ENCODE measurements at places on chromosomes 1 and 21.

DNA sequence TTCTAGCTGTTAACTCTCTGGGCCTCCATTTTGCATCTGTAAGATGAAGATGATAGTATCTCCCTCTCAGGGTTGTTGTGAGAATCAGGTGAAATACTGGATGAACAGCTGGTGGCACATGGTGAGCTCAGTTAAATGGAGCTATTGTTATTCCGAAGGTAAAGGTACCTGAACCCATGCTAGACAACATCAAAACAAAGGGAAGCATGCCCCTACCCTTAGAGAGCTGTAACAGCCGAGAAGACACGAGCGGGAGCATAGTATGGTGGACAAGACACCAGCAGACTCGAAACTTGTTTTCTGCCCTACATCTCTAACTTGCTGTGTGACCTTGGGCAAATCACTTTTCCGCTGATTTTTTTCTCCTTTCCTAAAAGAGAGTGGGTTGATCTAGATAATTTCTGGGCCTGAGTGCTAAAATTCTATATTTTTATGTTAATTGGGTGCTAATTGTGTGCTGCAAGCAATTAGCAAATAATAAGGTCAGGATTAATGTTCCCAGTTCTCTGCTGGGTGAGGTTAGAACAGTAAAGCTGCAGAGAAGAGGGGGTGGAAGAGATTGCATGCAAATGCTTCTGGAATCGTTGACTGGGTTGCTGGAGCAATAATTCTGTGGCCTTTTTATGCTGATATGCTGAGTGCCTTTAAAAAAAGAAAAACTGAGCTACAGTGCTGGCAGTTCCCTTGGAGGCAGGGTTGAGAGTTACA is 10.8 kb downstream of the TMEM200B start:
- no peak for DNase-seq

- DNase-seq = no peak
These were observed 95.7 kb upstream of the GCLM start for GRCh38 chr1:94004924-94005323.

DNA sequence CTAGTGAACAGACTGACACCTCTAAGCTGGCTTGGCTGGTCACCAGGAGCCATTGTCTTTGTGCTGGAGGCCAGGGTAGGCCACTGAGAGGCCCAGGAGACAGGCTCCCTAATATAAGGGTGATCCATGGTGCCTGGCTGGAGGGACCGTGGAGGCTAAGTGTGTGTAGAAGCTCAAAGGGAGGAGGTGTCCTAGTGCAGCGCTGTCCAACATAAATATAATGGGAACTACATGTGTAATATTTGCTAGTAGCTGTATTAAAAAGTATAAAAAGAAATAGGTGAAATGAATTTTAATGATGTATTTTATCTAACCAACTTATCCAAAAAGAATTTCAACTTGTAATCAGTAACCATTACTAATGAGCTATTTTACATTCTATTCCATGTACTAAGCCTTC is 35.0 kb downstream of the SOX13 start:
- no peak for DNase-seq

DNA sequence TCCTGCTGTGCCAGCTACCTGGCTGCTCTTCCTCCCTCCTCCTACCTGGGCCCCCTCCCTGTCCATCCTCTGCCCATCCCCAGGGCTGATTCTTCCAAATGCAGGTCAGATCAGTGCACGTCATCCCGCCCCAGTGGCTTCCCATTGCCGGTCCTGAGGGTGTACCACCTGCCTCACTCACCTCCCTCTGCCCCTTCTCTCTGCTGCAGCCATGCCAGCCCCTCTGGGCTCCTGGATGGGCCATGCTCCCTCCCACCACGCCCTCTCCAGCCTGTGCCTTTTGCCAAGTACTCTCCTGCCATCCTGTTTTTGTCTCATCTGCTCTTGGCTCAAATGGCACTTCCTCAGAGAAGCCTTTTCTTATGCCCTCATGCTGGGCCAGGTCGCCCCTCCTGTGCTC is 95.8 kb downstream of the ARHGEF10L start:
- DNase-seq = no peak

GRCh38 chr1:109864930-109865612 is 45.6 kb upstream of the CSF1 start:
- no peak for DNase-seq

- no peak for DNase-seq
These were observed 96.3 kb upstream of the ST6GALNAC5 start for GRCh38 chr1:76770979-76771378.

DNA sequence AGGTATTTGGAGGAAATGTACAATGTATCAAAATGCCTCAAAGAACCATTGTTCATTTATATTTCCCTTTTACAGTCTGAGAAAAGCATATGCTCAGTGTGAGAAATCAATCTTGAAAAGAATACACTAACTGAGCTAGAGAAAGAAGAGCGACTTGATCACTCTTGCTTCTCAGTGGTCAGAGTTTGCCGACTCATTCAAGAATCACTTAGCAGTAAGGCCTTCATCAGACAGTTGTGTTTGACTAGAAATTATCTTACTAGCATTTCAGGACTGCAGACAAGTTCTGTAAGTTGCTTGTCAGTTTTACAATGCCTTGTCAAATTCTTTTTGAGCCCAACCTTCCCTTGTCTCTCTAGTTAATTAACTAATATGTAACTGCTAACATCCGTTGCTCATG is 12.9 kb downstream of the RGS18 start:
- no peak for DNase-seq

GRCh38 chr1:172938681-172939080 is 112.1 kb downstream of the TNFSF18 start:
- DNase-seq = no peak
